ENCODE measurements at places on chromosomes 11 and 22. TPM values are rescaled to one million over a fixed set of nuclear protein-coding genes. Genes with fewer than 3 reads are reported as not detected.
A peak's percentile ranks its signal among the peaks of the same experiment; 100 is the strongest.

The TMEM45B gene
- 0.42 TPM for total RNA-seq

The ABTB2 gene
- 0.07 TPM for total RNA-seq

The TBX10 gene
- not detected for total RNA-seq

The RBFOX2 gene
- total RNA-seq, result 151 TPM

The SLC22A6 gene
- total RNA-seq, result not detected

The USP35 gene
- 6.4 TPM for total RNA-seq

The LUZP2 gene
- total RNA-seq, result not detected

The CD3G gene
- total RNA-seq, result not detected

DNA sequence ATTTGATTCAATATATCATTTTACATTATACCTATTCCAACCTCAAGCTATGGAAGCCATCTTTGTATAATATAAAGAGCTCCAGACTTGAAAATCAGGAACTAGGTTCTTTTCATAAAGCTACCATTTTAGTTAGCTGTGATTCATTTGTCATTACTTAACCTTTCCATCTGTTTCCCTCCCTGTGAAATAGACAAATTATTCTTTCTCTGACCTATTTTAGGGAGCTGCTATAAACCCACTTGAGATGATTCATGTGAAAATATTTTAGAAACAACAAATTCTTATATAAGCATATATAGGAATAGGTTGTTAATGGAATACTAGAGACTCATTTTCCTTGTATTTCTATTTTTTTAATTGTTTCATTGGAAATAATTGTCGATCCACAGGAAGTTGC is 1012.1 kb downstream of the OPCML start:
- no peak for DNase-seq

GRCh38 chr11:34052608-34053160 is 1.2 kb downstream of the CAPRIN1 start:
- no peak for DNase-seq

DNA sequence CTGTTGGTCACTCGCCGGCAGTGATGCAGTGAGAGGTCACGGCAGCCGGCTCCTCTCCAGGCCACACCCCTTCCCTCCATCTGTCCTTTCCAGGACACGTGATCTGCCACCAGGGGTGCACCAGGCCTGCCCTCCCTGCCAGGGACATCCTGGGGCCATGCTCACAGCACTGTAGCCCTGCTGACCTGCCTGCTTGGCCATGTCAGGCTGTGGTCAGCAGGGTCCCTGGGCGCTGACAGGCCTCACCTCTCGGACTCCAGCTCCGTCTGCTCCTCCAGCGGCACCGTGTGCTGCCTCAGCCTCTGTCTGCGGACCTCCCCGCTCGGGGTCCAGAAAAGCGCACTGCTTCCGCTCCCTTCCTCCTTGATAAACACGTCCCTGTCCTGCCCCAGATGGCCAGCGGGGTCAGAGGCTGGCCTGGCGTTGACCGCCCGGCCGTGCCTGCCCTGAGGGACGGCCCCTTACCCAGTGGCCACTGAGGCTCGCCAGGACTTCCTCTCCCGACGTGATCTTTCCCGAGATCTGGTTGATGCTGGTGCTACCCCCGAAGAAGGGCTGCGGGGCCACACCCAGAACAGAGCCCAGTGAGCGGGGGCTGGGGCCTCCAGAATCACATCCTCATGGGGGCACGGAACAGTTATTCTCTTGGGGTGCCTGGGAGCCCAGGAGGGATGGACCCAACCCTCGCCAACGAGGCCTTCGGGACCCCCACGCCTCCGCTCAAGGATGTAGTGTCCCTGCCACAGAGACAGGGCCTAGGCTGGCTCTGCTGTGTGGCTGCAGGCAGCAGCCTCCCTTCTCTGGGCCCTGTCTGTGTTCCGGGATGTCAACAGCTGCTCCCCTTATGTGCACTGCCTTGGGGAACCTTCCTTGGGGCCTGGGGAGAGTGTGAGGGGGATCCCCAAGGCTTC is 36.3 kb upstream of the CARS1 start:
- no peak for DNase-seq

- DNase-seq, result peak; percentile 10
Observed at GRCh38 chr11:117143390-117143789, 697 bp upstream of the PAFAH1B2 start.

GRCh38 chr11:93895106-93895862 is 44.9 kb upstream of the VSTM5 start:
- no peak for DNase-seq

- DNase-seq, result no peak
Observed at GRCh38 chr11:113477321-113477720, 2.1 kb upstream of the DRD2 start.

- no peak for DNase-seq
Observed at GRCh38 chr11:109001585-109001984, 336.7 kb downstream of the DDX10 start.

GRCh38 chr11:45022294-45023064 is 71.8 kb upstream of the TP53I11 start:
- no peak for DNase-seq

Data from pulmonary artery endothelial cell (primary cell).